ENCODE measurements at places on chromosomes 1 and 21. TPM values are rescaled to one million over a fixed set of nuclear protein-coding genes. Genes with fewer than 3 reads are reported as not detected.

GRCh38 chr1:48530727-48531351 is 58.8 kb upstream of the SPATA6 start:
- no peak overlapping the region for H3K27ac ChIP-seq
- no peaks in the 10 kb centered on the region for H3K4me1 ChIP-seq
- H3K4me3 ChIP-seq, result no peak overlapping the region
- no peaks in the 10 kb centered on the region for H3K27me3 ChIP-seq

DNA sequence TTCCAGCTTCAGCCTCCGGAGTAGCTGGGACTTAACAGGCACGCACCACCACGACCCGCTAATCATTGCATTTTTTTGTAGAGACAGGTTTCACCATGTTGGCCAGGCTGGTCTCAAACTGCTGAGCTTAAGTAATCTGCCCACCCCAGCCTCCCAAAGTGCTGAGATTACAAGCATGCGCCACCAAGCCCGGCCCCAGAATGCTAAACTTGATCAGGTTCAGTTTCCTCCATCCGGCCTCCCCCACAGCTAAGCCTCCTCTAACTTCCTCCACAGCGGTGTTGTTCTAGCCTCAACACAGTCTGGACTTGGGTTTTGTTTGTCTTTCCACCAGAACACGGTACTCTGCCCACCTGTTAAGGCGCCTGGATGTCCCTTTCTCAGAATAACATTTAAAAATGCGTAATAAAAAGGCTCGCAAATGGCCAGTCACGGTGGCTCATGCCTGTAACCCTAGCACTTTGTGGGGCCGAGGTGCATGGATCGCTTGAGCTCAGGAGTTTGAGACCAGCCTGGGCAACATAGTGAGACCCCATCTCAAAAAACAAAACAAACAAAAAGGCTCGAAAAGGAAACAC is 2.4 kb downstream of the PARP1 start:
- peaks cover 19% of the 10 kb centered on the region for H3K4me1 ChIP-seq
- H3K27me3 ChIP-seq, result no peaks in the 10 kb centered on the region
- H3K27ac ChIP-seq, result no peak overlapping the region
- no peak overlapping the region for H3K4me3 ChIP-seq

- H3K27me3 ChIP-seq, result no peaks in the 10 kb centered on the region
- no peak overlapping the region for H3K4me3 ChIP-seq
- H3K4me1 ChIP-seq, result no peaks in the 10 kb centered on the region
- H3K36me3 ChIP-seq, result no peaks in the 10 kb centered on the region
- DNase-seq, result no peak
- no peak overlapping the region for H3K27ac ChIP-seq
Measured at GRCh38 chr1:116819081-116819480, 64.9 kb downstream of the CD2 start.

DNA sequence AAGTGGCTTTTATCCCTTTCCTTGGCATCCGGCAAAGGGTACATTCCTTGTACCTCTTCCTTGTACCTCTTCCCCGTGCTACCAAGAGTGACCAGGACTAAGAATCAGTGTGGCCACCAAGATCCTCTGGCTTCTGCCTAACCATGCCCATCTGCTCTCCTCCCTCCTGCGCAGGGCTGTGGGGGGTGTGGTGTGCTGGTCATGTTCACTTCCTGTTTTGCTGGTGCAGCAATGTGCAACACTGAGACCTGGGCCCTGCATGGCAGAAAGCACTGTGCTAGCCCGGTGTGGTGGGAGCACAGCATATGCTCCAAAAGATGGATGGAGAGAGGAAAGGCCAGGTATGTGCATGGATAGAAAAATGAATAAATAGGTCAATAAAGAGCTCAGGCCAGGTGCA is 33.3 kb upstream of the TENT5C start:
- H3K4me3 ChIP-seq, result no peak overlapping the region
- no peaks in the 10 kb centered on the region for H3K4me1 ChIP-seq
- no peaks in the 10 kb centered on the region for H3K36me3 ChIP-seq

GRCh38 chr1:167820684-167821355 is 93.1 kb downstream of the ADCY10 start:
- H3K27me3 ChIP-seq, result no peaks in the 10 kb centered on the region
- peaks cover 5% of the 10 kb centered on the region for H3K4me1 ChIP-seq
- no peak overlapping the region for H3K27ac ChIP-seq
- H3K4me3 ChIP-seq, result no peak overlapping the region
- DNase-seq, result no peak

- no peak for DNase-seq
- H3K4me1 ChIP-seq, result no peaks in the 10 kb centered on the region
- H3K27ac ChIP-seq, result no peak overlapping the region
- H3K4me3 ChIP-seq, result no peak overlapping the region
- no peaks in the 10 kb centered on the region for H3K27me3 ChIP-seq
- H3K36me3 ChIP-seq, result no peaks in the 10 kb centered on the region
Measured at GRCh38 chr1:202323731-202324130, 18.0 kb downstream of the UBE2T start.

- peaks cover 15% of the 10 kb centered on the region for H3K4me1 ChIP-seq
- H3K27me3 ChIP-seq, result no peaks in the 10 kb centered on the region
- no peaks in the 10 kb centered on the region for H3K36me3 ChIP-seq
Measured at GRCh38 chr1:84077476-84078107, 66.5 kb upstream of the PRKACB start.

UBE2U gene
- not detected for total RNA-seq

CHIA gene
- not detected for total RNA-seq
